Sigmoid colon (tissue), 7 donors: ENCODE measurements at places on chromosomes 4 and X.

- DNase-seq = no peak
Observed at GRCh38 chr4:168588916-168589531, 92.2 kb downstream of the PALLD start.

DNA sequence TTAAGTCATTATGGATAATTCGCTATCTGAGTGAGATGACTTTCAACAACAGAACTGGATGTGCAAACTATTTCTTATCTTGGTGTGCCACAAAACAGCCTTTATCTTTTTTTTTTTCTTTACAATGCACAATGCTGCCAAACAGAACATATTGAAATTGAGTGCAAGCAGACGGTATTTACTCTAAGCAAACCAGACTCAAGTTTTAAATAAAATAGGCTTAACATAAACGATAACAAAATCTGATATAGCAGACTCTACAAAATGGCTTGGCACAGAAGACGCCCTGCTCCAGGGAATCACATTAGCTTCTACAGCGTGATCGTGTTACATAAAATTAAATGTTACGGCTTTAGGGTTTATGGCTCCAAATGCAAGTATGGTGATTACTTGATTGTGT, 9.6 kb upstream of the STK32B start:
- no peak for DNase-seq

- DNase-seq = no peak
Observed at GRCh38 chr4:57053508-57053907, 56.7 kb downstream of the IGFBP7 start.

- DNase-seq = no peak
Observed at GRCh38 chrX:12910423-12911121, 4.2 kb downstream of the TLR8 start.

- no peak for DNase-seq
Observed at GRCh38 chr4:932713-933070, 432 bp downstream of the TMEM175 start.

DNA sequence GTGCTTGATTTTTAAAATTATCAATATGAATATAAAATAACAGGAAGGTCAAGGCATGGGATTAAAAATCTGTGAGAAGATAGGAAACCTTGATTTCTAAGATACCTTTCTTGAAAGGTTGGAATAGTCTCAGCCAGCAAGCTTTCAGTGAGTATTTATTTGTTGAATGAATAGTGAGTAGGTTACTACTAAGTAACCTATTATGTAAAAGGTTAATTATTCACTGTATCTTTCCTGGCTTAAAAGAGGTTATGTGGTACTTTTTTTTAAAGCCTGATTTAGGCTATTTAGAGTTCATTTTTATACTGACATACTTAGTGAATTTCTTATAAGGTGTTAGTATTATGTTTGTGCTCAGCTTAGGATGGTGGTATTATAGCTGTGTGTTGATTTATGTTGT, 123.5 kb downstream of the PTPN13 start:
- DNase-seq = no peak

GRCh38 chr4:159607809-159608208, 504.9 kb downstream of the RAPGEF2 start:
- DNase-seq = no peak

DNA sequence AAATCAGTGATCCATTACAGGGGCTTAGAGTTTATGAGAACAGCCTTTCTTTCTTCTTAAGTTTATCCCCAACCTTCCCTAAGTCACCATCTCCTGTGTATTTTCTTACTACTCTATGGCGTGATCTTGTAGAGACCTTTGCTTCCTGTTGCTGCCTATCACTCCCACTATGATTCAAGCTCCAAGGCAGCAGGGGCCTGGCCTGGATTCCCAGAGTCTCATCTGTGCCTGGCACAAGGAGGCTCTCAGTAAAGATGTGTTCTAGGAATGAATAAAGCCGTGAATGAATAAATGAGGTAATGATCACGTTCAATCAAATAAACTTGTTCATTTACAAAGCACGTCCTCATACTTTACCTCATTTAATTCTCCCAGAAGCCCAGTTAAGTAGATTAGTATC, 45.4 kb downstream of the CC2D2A start:
- DNase-seq = no peak

DNA sequence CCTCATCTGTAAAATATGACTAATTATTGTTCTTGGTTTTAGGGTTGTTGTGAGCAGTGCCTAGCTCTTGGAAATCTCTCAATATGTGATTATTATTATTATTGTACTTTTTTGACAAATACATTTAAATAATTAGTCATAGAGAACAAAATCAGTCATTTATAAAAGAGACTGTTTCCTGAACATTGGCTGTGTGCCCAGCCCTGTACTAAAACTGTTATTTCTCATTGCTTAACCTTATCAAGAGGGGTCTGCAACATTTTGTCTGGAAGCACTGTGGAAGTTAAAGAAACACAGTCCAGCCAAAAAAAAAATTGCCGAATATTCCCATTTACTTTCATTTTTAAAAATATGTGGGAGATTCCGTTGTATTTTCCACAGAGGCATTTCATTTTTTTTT, 989.2 kb upstream of the SLIT2 start:
- DNase-seq = no peak

- no peak for DNase-seq
Observed at GRCh38 chrX:135513130-135513515, 7.3 kb upstream of the INTS6L start.

DNA sequence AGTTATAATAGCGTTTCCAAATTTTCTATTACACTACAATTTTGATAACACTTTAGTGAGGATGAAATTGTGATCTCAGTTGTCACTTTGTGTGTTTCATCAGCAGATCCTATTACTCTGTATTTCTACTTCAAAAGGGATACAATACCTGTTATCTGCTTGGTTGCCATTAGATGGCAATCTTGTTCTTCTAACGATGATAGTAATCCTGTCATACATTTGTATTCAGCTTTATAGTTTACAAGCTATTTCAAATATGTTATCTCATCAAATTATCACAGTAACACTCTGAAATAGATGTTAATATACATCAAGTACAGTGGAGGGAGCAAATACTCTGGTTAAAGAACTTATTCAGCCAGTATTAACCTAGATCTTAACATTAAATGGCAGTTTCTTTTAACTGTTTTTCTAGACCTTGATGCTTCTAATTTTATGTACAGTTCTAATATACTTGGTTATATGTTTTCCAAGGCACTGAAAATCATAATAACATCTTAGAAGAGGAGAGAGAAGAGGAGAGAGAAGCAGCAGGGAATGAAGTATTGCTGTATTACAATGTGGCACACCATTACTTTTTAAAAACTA, 292.0 kb downstream of the CCSER1 start:
- no peak for DNase-seq

GRCh38 chr4:163663454-163664225, 169.2 kb downstream of the TMA16 start:
- DNase-seq = no peak

- no peak for DNase-seq
Observed at GRCh38 chrX:896256-896655, 265.7 kb downstream of the SHOX start.
